ENCODE measurements at places on chromosomes 4 and X. TPM values are rescaled to one million over a fixed set of nuclear protein-coding genes. Genes with fewer than 3 reads are reported as not detected.

VCX2 gene
- total RNA-seq, result not detected

FAAH2 gene
- total RNA-seq, result 14.2 TPM

DNA sequence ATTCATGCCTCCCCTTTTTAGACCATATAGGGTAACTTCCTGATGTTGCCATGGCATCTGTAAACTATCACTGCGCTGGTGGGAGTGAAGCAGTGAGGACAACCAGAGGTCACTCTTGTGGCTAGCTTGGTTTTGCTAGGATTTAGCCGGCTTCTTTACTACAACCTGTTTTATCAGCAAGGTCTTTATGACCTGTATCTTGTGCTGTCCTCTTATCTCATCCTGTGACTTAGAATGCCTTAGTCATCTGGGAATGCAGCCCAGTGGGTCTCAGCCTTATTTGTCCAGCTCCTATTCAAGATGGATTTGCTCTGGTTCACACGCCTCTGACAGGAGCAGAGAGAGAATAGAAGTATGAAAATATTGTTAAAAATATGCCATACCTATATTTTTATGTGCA lies 355.7 kb downstream of the ADGRL3 start:
- no peak for DNase-seq

IL21 gene
- total RNA-seq, result 40.1 TPM

MTM1 gene
- 28.1 TPM for total RNA-seq

DNA sequence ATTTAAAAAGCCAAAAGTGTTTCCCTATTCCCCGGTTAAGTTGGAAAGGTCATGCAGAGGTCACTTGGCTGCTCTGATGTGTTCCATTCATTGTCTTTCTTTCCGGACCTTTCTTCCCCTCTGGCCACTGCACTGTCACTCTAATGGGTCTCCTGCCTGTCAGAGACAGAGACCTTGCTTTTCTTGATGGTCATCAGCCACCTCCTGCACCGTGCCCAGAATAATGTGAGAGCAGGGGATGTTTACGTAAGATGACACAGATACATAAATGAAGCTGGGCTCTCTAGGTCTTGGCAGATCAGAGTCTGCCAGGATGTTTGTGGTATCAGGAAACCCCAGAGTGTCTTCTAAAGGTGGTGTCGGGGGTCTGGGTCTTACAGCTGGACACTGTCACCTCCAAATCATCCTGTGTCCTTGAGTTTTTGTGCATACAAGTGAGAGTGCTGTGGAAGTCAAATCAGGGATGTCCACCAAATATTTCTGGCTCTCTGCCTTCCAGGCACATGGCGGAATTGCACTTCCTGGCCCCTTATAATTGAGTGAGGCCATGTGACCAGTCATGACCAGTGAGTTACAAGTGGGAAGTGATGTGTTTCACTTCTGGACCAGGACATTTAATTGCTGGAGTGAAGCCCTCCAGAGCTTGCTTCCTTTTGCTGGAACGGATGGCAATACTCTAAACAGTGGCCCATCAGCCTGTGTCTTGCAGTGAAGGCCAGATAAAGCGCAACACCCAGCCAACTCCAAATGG lies 130.6 kb upstream of the ATP6AP2 start:
- DNase-seq, result no peak

DNA sequence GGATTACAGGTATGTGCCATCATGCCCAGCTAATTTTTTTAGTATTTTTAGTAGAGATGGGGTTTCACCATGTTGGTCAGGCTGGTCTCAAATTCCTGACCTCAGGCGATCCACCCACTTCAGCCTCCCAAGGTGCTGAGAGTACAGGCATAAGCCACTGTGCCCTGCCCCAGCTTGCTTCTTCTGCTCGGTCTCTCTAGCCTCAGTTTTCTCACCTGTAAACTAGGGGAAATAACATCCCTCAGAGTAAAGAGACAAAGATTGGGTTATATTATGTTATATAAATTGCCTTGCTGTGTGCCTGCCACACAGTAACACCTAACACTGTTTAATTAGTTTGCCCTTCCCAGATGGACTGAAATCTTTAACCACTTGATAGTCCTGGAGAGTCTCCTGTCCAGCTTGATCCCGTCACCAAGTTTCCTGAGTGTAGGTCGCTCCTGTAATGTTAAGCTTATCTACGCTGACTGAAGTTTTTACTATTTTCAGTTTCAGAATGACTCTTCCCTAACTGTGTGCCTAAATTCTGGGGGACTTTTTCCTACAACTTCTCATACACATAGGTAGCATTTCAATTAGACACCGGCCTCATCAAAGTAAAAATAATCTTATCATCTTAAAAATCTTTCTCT lies 412.7 kb upstream of the TENM3 start:
- DNase-seq, result no peak

MAGEA11 gene
- not detected for total RNA-seq

DNA sequence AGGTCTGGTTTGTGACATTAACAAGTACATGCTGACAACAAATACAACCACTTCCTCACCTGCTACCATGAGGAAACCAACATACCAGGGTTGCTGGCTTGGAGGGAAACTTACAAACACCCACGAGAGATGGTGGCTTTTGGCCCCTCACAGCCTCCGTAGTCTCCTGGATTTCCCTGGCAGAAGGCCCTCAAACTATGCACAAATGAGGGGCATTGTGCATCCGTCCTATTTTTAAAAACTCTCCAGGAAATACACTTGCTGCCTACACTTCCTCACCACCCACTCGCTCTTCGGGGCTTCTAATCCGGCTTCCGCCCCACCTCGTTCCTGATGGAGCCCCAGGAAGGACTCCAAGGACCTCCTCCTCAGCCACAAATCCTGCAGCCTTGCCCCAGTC lies 355.0 kb upstream of the GATB start:
- DNase-seq, result no peak

DNA sequence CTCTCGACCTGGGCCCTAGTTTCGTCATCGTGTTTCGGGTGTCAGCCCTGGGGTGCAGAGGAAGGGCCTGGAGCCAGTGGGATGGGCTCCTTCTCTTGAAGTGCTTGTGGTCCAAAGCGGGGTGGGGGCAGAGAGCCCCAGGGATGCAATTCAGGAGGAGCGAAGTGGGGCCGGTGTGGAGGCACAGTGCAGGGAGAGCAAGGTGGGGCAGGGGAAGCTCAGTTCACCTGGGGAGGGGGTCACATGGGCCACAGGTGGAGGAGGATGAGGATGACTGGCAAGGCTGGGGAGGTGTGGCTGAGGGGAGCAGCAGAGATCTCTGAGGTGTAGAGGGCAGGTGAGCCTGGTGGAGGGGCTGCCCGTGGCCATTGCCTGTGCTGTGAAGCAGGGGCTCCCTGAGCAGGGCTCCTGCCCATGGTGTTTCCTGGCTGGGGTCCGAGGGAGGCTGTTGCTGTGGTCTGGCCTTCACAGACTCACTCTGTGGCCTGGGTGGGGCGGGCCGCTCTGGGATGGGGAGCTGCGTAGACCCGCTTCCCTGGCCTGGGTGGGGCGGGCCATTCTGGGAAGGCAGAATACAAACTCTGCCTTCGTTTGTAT lies 6.9 kb downstream of the SORCS2 start:
- no peak for DNase-seq

CTAG1B gene
- not detected for total RNA-seq

- no peak for DNase-seq
Measured at GRCh38 chr4:1175635-1176229, 3.3 kb upstream of the SPON2 start.

DNA sequence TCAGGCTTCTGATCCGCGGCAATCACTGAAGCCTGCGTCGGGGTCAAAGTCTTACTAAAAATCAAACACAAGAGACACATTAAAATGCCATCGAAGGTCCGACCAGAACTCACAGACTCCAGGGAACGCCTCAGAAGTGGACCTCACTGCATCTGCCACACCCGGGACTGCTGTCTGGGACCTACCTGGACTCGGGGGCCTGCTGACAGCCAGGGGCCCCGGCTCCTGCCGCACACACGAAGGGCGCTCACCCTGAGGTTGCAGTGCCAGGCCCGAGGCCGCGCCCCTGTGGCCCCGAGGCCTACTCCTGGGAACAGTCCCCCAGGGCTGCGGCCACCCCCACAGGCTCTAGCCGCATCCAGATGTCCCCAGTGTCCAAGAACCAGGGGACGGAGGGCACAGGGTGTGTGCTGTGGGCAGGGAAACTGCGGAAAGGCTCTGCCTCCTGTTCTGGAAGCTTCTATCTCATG lies 7.4 kb downstream of the CTBP1 start:
- DNase-seq, result no peak

GRCh38 chrX:70092247-70092646 lies 30.0 kb downstream of the OTUD6A start:
- no peak for DNase-seq

DCLK2 gene
- not detected for total RNA-seq

- no peak for DNase-seq
Measured at GRCh38 chr4:40585201-40585799, 44.4 kb downstream of the RBM47 start.

DNA sequence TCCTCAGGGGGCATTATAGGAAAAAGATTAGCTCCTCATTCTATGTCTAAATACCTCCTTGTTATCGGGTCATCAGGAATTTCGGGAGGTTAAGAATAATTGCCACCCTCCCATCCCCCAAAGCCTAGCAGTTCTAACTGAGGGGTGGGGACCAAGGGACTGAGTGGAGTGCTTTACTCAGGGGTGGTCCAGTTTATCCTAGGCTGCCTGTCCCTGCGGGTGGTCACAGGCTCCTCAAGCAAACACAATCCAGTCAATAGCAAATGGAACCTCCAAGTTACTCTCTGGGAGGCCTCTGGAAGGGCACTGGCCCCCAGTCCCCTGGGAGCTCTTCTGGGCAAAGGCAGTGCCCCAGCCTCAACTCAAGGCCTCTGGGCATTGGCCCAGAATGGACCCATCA lies 6.7 kb downstream of the ELF4 start:
- DNase-seq, result no peak

CA5B gene
- total RNA-seq, result 15.4 TPM

PROM1 gene
- total RNA-seq, result 0.06 TPM

GRCh38 chr4:141016117-141016798 lies 117.0 kb downstream of the RNF150 start:
- DNase-seq, result no peak

- no peak for DNase-seq
Measured at GRCh38 chrX:63918611-63919010, 133.6 kb upstream of the ARHGEF9 start.

- no peak for DNase-seq
Measured at GRCh38 chrX:88612870-88613329, 134.1 kb upstream of the CPXCR1 start.

GRCh38 chrX:130147631-130148030 lies 18.0 kb downstream of the AIFM1 start:
- DNase-seq, result no peak

Data from activated naive CD4-positive, alpha-beta T cell treated with anti-CD3 and anti-CD28 coated beads, Interleukin-2, amount 50 U/mL, for 72 hours (primary cell).